Activated CD4-positive, alpha-beta T cell treated with anti-CD3 and anti-CD28 coated beads for 4 hours (primary cell): ENCODE measurements at places on chromosomes 13 and 19.

DNA sequence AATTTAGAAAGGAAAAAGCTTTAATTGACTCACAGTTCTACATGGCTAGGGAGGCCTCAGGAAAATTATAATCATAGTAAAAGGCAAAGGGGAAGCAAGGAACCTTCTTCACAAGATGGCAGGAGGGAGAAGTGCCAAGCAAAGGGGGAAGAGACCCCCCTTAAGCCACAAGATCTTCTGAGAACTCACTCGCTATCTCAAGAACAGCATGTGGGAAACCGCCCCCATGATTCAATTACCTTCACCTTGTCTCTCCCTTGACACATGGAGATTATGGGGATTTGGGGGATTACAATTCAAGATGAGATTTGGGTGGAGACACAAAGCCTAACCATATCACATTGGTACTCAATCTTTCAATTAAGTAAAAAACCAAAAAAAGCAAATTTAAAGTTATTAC, 1778.7 kb upstream of the MIR17HG start:
- no peak for DNase-seq

DNA sequence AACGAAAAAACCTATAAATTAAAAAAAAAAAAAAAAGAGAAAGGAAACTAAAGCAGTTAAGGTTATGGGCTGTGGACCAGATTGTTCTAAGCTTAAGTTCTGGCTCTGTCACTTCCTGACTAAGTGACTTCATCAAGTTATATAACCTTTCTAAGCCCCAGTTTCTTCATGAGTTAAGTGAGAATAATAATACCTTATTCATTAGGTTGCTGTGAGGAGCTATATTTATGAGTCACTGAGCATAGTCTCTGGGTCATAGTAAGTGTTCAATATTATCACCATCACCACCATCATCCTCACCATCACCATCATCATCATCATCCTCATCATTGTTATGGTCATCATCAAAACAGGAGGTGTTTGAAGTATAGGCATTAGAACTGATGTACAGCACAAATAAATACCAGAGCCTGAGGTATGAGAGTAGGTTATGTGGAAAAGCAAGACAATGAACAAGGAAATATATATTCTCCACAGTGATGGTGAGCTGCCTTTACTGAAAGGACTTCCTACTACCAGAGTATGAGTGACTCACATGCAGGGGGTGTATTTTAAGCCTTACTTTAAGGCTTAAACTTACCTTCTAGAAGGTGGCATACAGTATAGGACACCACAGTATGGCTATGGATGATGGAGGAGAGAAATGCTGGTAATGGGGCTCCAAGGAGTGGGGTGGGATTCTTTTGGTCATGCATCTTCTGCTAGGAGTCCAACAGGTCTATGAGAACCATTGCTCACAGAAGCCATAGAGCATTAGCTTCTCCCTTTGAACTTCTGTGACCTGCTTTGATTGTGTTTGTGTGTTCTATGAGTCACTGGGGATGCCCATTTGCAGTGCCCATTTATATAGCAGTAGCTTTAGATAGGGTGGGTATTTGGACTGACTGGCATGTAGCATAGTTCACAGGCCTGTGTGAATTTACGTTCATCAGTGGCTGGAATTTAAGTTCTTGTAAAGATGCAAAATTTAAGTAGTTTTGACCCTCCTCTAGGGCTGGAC, 104.4 kb downstream of the KLF5 start:
- no peak for DNase-seq

GRCh38 chr13:106415971-106416370, 119.5 kb downstream of the EFNB2 start:
- no peak for DNase-seq

DNA sequence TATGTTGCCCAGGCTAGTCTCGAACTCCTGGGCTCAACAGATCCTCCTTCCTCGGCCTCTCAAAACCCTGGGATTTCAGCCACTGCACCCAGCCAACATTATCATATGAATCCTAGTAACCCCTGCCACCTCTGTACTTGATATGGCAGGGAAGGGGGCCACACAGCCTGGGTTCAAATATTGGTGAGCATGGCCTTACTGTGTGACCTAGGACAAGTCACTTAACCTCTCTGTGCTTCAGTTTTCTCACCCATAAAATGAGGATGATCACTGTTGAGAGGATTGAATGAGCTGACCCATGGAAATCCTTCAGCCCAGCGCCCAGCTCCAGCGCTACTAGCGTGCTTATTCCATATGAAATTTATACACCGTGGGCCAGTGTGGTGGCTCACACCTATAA, 3.6 kb upstream of the COMP start:
- no peak for DNase-seq

GRCh38 chr13:110301083-110301482, 5.9 kb downstream of the COL4A1 start:
- no peak for DNase-seq

GRCh38 chr19:22914646-22915045, 82.6 kb downstream of the ZNF723 start:
- no peak for DNase-seq

GRCh38 chr19:48713041-48713863, 6.3 kb downstream of the MAMSTR start:
- DNase-seq, result no peak

DNA sequence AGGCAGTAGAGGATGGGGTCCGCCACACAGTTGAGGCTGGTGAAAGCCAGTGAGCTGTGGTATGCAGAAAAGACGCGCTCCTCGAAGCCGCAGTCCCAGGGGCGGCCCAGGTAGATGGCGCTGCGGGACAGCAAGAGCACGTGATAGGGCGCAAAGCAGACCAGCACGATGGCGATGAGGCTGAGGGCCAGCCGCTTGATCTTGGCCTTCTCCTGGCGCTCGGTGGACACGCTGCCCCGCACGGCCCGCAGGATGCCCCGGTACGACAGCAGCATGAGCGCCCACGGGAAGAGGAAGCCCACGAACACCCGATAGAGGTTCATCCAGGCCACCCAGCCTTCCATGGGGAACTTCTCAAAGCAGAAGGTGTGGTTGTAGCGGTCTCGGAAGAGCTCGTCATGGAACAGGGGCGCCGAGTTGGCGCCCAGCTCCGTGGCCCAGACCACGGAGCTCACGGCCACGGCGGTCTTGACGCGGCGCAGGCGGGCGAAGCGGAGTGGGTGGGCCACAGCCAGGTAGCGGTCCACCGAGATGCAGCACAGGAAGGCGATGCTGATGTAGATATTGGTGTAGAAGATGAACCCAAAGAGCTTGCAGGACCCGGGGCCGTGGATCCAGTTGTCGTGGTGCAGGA, 6.5 kb upstream of the OPA3 start:
- DNase-seq, result peak; percentile 38

DNA sequence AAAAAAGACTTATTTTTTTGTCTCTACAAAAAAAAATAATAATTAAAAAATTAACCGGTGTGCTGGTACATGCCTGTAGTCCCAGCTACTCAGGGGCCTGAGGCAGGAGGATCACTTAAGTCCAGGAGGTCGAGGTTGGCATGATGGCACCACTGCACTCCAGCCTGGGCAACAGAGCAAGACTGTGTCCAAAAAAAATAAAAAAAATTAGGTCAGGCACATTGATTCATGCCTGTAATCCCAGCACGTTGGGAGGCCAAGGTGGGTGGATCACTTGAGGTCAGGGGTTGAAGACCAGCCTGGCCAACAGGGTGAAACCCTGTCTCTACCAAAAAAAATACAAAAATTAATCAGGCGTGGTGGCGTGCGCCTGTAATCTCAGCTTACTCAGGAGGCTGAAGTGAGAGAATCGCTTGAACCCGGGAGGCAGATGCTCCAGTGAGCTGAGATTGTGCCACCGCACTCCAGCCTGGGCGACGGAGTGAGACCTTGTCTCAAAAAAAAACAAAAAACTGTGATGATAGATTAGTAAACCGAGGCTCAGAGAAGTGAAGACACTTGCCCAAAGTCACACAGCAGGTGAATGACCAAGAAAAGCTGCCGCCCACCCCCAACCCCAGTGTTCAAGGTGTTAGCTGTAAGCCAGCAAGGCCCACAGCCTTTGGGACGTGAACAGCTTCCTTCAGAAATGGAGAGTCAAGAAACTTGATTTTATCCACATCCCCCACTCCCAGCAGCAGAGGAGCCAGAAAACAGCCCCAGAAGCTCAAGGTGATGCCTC, 9.4 kb downstream of the RNU6-9 start:
- no peak for DNase-seq

GRCh38 chr19:19004144-19004543, 29.2 kb downstream of the SUGP2 start:
- DNase-seq, result no peak

- DNase-seq, result no peak
Observed at GRCh38 chr13:28584873-28585381, 74.0 kb upstream of the POMP start.

- no peak for DNase-seq
Observed at GRCh38 chr19:49338023-49338677, 2.9 kb downstream of the CD37 start.

GRCh38 chr13:76512721-76513145, 373.5 kb downstream of the KCTD12 start:
- DNase-seq, result no peak

GRCh38 chr19:12112701-12113100, 27.4 kb downstream of the ZNF20 start:
- no peak for DNase-seq

DNA sequence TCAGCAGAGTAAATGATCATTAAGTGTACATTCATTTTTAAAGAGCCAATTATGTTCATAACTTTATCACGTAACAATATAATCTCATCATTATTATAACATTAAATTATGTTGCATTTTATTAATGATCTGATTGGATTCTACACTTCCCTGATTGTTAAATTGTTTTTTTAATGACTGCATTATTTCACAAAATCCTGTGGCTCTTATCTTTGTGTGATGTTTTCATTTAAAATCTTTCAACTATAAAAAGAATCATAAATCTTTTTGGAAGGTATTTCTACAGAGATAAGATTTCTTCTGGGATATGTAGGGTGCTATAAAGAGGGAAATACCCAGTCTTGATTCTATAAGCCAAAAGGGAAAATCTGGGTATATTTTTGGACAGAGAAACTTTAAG, 101.7 kb downstream of the ZIC5 start:
- DNase-seq, result no peak

GRCh38 chr13:39909634-39910033, 254.2 kb downstream of the COG6 start:
- DNase-seq, result no peak

- no peak for DNase-seq
Observed at GRCh38 chr19:29269641-29270040, 56.7 kb upstream of the UQCRFS1 start.

DNA sequence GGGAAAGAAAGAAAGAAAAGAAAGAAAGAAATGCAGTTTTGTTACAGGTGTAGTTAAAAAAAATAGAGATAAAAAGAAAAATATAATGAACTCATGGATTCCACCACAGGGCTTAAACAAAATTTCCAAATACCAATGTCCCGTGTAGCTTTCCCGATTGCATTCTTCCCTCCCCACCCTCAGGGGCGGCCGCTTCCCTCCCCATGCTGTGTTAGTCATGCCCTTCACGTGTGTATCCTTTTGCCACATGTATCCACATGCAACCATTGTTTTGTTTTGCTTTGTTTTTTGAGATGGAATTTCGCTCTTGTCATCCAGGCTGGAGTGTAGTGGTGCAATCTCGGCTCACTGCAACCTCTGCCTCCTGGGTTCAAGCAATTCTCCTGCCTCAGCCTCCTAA, 3.6 kb upstream of the KMT5C start:
- DNase-seq, result no peak

DNA sequence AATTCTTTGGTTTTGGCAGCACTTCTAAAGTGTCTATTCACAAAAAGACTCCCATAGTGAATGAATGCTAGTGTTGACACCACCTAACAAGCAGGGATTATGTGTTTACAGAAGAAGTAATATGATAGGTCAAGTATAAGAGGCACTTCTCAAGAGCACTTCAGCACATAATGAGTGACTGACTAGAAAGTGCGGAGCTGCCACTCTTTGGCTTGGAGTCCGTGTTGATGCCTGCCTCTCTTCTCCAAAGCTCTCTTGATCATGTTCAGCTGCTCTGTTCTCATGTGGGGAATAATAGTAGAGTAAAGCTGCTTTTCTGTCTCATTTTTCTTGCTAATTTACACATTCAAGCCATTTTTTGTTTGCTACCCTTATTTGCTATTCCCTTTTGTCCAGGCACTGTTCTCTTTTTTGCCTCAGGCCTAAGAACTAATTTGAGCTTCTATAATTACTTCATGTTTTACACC, 22.7 kb upstream of the MAB21L1 start:
- DNase-seq, result no peak

DNA sequence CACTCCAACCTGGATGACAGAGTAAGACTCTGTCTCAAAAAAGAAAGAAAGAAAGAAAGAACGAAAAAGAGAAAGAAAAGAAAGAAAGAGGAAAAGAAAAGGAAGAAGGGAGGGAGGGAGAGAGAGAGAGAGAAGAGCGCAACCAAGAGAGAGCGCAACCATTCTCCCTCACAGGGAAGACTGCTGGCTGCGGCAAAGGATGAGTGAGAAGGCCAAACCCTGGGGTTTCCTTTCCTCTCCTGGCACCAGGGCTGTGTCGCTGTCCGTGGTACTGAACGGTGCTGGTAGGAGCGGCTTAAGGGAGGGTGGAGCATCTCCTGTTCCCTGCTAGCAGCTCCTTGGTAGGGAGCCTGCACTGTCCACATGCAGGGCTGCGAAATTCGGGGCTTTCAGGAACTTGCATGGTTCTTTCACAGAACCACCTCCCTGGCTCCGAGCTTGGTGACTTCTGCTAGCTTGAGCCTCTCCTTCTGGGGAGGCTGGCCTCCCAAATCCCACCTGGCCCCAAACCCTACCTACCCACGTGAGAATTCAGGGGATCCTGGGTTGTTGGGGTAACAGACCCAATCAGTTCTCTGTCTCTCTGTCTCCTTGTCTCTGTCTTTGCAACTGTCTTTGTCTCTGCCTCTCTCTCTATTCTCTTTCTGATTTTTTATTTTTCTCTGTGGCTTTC, 51.1 kb upstream of the ZNRF4 start:
- peak; percentile 22 for DNase-seq

DNA sequence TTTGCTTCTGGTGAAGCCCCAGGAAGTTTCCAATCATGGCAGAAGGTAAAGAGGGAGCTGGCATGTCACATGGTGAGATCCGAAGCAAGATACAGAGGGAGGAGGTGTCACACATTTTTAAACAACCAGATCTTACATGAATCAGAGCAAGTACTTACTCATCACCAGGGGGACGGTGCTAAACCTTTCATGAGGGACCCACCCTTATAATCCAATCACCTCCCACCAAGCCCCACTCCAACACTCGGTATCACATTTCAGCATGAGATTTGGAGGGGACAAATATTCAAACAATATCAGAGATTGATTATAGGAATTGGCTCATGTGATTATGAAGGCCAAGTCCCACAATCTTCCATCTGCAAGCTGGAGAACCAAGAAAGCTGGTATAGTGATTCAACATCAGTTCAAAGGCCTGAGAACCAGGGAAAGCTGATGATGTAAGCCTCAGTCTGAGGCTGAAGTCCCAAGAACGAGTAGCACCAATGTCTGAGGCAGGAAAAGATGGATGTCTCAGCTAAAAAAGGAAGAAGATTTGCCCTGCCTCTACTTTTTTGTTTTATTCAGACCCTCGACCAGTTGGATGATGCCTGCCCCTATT, 58.6 kb upstream of the WDFY2 start:
- DNase-seq, result no peak
